ENCODE measurements at places on chromosomes 3 and 15.

GRCh38 chr3:14303336-14304100 lies 98.9 kb upstream of the SLC6A6 start:
- no peak for DNase-seq

- DNase-seq, result no peak
These were observed 212.6 kb upstream of the TOPAZ1 start for GRCh38 chr3:44029100-44029499.

DNA sequence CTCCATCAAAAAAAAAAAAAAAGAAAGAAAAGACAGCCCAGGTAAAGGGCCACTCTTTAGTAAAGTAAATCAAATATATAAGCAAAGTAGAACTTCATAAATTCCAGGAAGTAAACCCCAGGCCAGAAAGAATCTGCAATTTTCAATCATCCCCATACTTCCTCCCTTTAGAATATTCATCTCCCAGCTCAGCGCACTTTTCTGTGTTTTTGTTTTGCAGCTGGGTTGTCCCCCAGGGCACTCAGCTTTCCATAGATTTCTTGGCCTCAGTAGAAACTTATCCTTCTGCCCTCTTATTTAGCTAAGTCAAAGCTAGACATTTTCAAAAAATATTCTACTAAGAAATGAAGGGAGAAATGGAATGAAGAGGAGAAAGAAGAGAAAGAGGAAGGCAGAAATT lies 24.0 kb upstream of the SPRED1 start:
- DNase-seq, result no peak

DNA sequence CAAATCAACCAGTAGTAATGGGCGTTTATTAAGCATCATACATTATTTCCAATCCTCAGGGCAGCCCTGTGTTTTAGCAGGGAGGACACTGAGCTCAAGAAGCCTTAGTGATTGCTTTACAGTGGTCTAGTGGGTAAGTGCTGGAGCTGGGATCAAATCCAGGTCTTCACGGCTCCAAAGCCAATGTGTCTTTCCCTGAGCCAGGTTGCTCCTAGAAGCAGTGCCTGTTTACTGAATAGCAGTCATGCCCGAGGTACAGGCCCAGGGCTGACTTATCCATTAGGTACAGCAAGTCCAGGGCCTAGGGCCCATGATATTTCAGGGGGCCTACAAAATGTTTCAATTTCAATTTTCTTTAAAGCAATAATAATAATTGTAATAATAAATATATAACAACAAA lies 9.6 kb upstream of the SMAD6 start:
- DNase-seq, result no peak

GRCh38 chr3:195226900-195227447 lies 44.0 kb downstream of the XXYLT1 start:
- peak; percentile 52 for DNase-seq

DNA sequence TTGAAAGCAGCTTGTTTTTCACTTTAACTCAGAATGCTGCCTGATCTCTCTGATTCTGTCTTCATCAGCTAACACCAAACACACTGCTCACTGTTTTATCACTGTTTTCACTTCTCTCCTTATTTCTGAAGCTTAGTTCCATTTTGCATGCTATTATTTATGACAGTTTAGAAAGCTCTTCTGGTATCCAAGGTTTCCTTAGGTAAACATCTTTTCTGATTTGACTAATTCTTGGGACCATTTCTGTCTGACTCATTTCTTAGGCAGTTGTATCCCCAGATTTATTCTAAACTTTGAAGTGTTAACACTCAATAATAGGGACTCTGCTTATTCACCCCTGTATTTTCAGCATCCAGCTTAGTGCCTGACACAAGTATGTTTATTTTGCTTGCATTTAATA lies 167.7 kb downstream of the BCHE start:
- DNase-seq, result no peak

GRCh38 chr3:171491361-171491760 lies 31.2 kb upstream of the TNIK start:
- DNase-seq, result no peak

DNA sequence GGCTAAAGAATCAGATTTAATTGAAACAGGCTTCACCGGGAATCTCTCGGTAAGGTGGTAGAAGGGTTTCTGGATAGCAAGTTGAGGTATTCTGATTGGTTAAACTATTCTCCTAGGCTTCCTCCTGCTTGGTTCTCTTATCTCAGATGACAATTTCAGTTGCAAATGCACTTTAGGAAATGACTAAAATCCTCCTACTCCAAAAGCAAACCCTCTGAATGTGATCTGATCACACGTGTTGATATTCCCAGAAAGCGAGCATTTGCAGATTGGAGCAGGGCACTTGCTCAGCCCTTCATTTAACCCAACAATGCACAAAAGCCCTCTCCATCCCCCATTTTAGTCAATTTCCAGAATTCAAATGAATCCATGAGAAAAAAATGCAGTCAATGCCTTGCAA lies 55.6 kb upstream of the ICE2 start:
- no peak for DNase-seq

- DNase-seq, result no peak
These were observed 10.5 kb upstream of the NUDT16 start for GRCh38 chr3:131370935-131371687.

- no peak for DNase-seq
These were observed 11.3 kb downstream of the WDR48 start for GRCh38 chr3:39063143-39063542.

GRCh38 chr3:74845081-74845480 lies 230.6 kb upstream of the CNTN3 start:
- no peak for DNase-seq

- DNase-seq, result no peak
These were observed 17.0 kb downstream of the CLK3 start for GRCh38 chr15:74632601-74633000.

DNA sequence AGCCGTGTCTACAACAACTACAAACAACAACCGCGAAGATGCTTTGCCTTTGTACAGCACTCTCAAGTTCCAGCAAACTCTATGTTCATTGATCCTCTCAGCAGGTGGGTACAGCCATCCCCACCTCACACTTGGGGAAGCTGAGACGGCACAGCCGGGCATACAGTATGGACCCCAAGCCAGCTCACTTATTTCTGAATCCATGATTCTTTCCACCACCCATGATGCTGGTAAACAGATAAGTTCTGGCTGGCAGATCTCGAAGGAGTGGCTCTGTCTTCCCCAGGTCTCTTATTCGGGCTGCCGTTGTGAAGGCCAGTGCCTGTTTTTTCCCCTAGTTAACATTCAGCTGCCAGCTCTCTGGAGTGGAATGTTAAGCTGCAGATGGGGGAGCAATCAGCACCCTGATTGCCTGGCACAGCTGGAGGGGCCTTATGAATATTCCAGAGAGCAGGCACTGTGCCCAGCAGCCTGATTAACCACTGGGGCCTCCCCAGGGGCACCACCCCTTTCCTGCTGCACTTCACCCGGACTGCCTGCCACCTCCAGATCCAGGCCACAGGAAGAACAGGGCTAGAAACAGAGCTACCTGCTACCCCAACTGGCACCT lies 73.2 kb downstream of the CORO2B start:
- no peak for DNase-seq

DNA sequence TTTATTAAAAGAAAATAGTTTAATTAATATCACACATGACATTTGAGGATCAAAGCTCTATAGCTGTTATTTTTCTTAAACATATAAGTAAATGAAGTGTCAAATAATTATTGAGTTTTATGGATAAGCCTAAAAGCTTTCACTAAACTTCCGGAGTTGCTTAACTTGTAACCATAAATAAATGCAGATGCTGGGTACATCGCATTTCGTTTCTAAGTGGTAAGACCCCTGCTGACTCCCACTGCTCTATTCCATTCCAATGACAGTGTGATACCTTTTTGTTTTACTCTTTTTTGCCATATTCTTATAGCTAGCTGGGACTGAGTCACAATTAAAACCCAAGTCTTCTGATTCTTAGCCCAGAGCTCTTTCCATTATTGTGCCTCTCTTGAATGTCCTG lies 411.1 kb downstream of the SOX2 start:
- DNase-seq, result no peak

DNA sequence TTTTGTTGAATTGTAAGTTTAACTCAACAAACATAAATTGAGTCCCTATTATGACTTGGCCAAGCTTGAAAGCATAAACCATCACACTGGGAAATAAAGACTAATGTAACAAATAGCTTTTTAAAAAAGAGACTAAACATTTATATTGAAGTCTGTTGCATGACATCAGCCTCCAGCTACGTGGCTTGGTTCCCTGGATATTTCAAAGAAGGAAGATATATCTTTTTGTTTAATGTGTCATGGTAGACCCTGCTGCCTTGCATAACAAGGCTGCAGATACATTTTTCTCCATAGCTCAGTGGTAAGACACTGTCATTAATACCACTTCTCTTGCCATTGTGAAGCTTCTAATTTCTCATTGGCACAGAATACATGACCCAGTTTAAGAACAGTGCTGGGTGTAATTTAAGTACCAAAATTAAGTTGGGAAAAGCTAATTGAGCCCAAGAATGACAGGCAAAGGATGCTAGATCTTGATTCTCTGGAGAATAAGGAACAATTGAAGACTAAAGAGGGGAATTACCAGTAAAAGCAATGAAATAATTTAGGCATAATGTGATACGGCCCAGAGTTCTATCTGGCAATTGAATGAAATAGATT lies 14.0 kb downstream of the RCN2 start:
- no peak for DNase-seq

DNA sequence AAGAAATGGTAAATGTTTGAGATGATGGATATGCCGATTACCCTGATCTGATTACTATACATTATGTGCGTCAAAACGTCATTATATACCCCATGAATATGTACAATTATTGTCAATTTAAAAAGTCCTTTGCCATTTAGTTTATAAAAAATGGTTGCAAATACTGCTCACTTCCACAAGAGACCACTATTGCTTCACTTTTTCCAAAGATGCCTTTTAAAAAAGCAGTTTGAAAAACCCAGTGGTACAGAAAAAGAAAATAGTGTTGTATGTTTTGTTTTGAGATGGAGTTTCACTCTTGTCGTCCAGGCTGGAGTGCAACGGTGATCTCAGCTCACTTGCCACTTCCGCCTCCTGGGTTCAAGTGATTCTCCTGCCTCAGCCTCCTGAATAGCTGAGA lies 39.3 kb downstream of the EDEM1 start:
- DNase-seq, result no peak

- DNase-seq, result peak; percentile 68
These were observed 68.0 kb downstream of the FNDC3B start for GRCh38 chr3:172107403-172107802.

DNA sequence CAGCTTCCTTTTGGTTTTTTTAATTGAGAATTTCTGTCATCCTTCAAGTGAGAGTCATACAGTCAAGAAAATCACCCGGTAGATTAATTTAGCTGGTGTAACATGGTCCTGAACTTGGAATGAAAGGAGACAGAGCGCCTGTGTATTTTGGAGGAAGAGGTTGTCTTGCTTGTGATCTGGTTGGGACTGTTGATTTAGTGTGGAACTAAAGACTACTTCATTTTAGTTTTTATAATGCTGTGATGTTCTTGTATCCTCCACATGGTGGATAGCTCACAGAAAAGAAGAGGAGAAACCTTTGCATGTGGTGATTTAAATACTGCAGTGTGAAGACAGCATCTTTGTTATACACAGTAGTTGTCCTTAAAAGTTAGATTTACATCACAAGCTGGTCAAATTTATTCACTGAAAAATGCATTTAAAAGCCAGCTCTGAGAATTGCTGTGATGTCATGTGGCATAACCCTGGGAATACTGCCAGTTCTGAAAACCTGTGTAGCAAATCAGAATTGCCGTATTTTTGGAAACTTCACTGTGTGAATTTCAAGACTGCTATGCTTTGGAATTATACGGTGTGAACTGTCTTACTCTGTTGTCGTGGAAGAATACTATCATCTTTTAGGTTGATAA lies 268.5 kb downstream of the PTPRG start:
- DNase-seq, result no peak

DNA sequence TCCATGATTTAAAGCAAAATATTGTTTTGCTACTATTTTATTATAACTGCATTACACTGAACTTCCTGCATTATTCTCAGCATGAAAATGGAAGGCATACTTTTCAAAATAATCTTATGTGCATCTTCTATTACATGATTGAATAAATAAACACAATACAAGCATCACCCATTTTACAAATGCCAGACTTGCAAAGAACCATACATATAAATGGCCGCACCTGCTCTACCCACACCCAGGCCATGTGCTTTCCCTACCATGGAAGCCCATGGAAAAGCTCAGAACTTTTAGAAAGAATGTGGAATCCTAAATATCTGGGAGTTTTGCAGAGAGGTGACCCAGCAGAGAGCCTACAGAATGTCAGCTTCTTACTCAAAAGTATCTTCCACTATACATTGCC lies 127.2 kb downstream of the SHOX2 start:
- DNase-seq, result no peak

GRCh38 chr3:174891524-174892203 lies 32.5 kb downstream of the NAALADL2 start:
- no peak for DNase-seq

DNA sequence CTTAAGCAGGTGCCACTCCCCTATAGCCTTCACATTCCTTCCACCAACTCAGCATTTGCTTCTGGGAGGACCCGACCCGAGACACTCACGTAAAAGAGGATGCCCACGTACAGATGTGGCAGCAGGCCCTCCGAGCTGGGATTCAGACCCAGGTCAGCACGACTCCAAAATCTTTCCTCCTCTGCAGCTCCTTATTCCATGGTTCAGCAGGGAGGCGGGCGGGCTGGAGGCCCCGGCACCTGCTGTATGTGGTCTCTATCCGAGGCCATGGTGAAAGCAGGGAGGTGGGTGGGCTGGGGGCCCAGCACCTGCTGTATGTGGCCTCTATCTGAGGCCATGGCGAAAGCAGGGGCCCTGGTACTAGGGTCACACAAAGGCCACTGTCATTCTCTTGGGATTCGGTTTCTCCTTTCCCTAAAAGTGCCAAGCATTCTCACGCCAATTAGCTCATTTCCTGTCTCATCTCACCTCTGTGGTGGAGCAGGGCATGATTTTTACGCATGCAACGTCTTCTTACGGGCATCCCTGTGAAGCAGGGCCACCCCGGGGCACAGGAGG lies 5.9 kb upstream of the MUC4 start:
- DNase-seq, result no peak

DNA sequence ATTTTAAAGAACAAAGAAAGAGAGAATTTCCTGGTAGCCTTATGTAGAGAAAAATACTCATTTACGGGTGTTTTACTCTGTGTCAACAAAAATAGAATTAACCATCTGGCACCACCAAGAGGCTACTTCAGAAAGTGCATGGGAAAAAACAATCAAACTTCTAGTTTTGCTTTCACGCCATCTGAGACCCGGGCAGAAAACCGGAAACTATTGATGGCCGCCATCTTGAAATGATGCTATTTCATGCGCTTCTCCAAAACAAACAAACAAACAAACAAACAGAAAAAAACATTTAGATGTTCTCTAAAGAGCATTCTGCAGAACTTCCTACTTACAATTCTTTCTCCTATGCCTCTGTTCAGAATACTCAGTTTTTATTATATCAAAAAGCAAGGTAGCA lies 49.4 kb upstream of the SYNPR start:
- DNase-seq, result no peak

GRCh38 chr3:24388159-24388558 lies 106.5 kb downstream of the THRB start:
- DNase-seq, result no peak
